ENCODE measurements at places on chromosomes 6 and 20.

- no peak for DNase-seq
Measured at GRCh38 chr6:168277274-168277669, 42.3 kb downstream of the DACT2 start.

GRCh38 chr20:24668791-24669190, 199.4 kb downstream of the SYNDIG1 start:
- no peak for DNase-seq

DNA sequence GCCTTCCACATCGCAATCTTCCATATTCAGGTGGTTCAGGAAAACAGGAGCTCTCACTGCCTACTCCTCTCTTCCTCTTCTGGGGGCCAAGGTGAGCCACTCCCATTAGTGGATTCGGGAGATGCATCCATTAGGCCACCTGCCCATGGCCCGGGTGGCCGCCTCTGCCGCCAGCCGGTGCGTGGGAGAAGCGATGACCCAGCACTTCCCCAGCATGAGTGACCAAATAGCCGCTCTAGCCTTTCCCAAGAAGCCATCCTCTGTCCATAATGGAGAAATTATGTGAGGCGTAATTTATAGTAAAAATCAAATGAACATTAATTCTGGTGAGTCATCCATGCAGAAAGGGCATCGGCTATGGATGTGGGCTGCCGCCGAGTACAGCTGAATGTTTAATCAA, 39.4 kb downstream of the GNAS-AS1 start:
- no peak for DNase-seq

- no peak for DNase-seq
Measured at GRCh38 chr6:117399126-117399525, 26.6 kb downstream of the ROS1 start.

DNA sequence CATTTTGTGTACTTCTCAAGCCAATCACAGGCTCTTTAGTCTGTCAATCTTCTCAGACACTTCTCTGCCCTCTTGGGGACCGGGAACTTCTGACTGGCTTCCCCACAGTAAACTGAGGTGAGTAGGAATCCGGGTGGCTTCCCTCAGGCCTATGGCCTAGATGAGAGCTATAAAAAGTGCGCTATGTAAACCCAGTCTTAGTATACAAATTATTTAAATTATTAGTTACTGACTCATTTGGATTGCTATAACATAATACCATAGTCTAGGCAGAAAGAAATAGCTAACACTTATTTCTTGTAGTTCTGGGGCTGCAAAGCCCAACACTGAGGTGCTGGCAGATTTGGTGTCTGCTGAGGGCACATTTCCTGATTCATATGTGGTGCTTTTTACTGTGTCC, 109.2 kb upstream of the MCHR2 start:
- DNase-seq = no peak

DNA sequence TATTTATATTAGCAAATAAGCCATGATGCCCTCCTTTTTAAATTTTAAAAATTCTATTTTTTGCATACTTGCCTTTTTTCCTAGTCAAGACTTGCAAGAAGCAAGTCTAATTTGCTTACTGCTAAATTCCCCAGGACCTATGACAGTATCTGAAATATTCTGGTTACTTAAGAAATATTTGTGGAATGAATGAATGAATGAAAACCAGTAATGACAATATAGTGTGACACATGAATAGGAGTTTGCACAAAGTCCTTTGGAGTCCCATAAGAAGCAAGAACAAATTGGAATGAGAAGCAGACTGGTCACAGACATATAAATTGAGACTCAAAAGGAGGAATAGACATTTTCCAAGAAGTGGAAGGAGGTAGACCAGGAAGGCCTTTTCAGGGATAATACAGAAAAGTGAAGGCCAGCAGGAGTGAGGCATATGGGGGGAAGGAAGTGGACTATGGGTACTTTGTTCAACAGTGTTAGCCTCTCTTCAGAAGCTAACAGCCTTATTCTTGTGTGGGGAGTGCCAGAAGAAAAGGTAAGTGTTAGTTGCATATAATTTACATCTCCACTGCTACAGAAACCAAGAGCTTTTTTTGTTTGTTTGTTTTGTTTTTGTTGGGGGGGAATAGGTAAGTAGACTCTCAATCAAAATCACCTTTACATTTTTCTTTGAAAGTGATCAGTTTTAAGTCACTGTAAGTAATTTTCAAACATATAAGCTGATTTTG, 93.6 kb upstream of the FAM184A start:
- no peak for DNase-seq

- no peak for DNase-seq
Measured at GRCh38 chr6:87094576-87094975, 330 bp downstream of the CGA start.

DNA sequence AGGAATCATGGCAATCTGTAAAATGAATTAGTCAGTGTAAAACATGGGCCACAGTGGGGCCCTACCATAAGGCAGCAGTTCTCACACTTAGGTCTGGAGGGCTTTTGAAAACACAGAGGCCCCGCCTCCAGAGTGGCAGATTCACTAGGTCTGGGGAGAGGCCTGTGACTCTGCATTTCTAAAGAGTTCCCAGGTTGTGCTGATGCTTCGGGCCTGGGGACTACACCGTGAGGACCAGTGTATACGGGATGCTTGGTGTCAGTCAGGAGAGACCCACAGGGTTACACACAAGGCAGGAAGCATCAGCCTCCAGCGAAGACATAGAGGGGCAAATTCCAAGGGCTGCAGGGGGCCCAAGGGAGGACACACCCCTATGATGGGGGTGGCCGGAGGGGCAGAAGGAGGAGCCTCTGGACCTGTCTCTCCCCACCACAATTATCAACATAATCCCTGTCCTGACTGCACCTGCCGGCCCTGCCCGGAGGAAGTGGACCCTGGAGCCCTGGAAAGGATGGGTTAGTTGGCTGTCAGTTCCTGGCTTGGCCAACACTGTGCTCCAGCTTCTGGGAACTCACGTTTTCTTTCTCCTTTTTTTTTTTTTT, 46.7 kb downstream of the FGD2 start:
- DNase-seq = no peak

DNA sequence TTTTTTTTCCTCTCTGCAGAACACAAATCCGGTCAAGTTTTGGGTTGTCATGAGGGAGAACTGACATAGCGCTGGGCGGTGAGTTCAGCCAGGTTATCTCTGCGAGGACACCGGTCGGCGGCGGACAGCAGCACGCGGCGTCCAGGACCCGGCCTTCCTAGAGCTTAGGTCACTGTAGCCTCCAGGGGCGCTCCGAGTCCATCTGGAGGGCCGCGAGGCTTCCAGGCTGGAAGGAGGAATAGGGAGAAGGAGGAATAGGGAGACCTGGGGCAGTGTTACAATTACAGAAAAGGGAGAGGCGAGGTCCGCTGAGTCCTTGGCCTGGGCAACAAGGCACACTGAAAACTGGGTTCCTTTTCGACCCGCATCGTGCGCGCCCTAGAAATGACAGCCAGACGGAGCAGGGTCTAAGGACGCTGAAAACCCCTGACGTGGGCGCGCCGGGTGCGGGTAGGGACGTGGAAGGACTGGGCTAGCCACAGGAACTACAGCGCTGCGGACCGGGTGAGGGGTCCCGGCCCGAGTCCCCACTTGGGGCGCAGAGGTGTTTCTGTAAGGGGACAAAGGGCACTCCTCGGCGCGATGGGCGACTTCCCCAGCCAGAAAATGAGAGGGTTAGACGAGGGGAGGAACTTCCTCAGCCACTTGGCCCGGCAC, 536 bp upstream of the FNDC1 start:
- no peak for DNase-seq

DNA sequence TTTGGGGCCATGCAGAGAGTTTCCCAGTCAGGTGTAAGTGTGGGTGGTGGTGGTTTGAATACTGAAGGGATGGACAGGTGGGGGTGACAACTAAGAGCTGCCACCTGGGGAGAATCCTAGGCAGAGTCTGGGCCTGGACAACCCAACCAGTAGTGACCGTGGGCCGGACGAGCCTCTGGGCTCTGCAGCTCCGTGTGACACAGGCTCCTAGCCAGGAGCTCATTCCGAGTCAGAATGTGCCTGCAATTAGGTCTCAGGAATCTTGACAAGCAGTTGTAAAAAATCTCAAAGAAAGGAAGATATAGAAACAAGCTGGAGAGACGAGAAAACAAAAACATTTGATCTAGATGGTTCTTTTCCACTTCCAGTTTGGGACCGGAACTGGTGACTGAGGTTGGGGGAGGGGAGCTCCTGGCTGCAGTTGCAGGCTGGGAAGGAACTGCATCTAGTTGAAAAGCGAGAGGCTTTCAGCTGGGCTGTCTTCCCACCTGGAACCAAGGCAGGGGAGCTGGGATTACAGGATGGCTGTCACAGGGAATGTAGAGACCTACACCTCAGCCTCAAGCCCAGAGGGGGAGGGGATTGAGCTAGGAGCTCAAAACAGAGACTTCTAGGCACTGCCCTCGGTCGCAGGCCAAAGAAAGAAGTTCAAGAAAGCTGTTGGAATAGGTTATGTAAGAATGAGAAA, 156.9 kb downstream of the PAX1 start:
- no peak for DNase-seq

DNA sequence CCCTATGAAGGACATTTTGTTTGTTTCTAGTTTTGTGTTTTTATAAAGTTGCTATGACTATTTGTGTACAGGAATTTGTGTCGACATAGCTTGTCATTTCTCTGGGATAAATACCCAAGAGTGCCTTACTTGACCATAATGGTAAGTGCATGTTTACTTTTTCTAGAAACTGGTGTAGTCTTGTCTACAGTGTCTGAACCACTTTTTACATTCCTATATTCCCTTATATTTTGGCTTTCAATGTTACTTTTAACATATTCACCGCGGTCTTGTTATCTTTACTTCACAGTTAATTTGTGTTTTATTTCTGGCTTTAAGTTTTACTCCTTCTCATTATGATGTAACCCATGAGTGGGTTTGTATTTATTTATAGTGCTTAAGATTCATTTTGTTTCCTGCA, 444.4 kb upstream of the RGS17 start:
- no peak for DNase-seq

GRCh38 chr6:130680116-130680515, 147.1 kb upstream of the SMLR1 start:
- no peak for DNase-seq

DNA sequence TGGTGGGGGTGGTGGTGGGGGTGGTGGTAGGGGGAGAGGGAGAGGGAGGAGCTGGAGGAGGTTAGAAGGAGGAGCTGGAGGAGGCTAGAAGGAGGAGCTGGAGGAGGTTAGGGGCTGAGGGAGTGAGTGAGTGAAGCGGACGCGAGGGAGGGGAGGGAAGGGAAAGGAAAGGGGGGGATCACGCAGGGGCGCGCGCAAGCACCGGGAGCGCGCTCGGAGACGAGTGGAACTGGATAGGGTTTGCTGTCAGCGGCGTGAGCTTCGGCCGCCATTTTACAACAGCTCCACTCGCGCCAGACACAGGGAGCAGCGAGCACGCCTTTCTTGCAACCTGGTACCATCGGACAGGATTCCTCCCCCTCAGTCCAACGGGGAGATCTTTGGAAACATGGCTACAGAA, 90.5 kb upstream of the FERMT1 start:
- DNase-seq = no peak

GRCh38 chr20:49964964-49965780, 17.6 kb upstream of the SNAI1 start:
- DNase-seq = no peak

DNA sequence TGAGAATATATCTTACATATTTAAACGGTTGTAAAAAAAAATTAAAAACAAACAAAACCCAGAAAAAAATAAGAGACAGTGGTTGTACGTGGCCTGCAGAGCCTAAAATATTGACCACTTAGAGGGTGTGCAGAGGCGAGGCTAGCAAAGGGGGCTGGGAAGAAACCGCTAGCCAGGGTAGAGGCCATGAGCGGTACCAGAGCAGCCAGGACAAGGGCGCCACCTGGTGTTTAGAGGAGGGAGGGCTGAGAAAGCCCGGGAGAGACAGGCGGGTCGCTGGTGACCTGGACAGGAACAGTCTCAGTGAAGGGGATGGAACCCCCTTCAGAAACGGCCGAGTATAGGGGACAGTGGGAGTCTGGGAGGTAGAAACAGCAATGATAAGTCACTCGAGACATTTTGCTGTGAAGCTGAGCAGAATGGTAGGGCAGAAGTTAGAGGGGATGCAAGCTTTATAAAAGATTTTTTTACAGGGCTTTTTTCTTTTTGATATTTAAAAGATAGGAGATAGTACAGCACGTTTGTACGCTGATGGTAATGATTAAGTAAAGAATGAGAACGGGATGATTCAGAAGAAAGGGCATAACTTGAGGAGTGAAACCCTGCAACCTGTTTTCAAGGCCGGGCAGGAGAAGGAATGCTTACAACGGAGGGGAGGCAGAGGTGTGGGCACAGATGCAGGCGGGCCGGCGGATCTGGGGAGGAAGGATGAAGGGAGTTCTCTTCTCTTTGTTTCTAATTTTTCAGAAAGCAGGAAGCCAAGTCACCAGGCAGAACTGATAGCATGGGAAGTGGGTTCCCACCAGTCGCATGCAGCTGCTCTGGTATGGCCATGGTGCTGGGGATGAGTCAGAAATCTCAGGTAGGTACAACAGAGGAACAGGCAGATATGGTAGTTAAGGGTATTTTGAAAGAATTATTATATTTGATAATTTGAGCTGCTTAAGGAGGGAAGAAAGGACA, 76.2 kb downstream of the FAM229B start:
- DNase-seq = peak; percentile 64

DNA sequence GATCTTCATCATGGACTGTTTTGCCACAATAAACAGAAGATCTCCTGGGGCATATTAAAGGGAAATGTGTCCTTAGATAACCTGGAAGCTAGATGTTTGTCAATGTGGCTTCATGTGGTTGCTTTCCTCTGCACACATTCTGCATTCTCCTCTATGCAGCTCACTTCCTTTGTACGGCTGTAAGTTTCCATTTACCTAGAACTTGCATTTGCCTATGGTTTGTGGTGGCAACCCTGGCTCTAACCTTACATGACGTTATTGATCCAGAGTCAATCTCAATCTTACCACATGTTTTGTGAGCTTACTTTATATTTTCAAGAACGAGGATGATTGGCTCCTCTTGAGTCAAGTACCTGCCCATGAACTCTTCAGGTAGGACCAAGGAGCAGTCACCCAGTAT, 863.1 kb downstream of the MAFB start:
- DNase-seq = no peak

Measured in activated naive CD4-positive, alpha-beta T cell (primary cell).